KBM-7 (cell line): ENCODE measurements at places on chromosomes 12 and 14.
A peak's percentile ranks its signal among the peaks of the same experiment; 100 is the strongest.

DNA sequence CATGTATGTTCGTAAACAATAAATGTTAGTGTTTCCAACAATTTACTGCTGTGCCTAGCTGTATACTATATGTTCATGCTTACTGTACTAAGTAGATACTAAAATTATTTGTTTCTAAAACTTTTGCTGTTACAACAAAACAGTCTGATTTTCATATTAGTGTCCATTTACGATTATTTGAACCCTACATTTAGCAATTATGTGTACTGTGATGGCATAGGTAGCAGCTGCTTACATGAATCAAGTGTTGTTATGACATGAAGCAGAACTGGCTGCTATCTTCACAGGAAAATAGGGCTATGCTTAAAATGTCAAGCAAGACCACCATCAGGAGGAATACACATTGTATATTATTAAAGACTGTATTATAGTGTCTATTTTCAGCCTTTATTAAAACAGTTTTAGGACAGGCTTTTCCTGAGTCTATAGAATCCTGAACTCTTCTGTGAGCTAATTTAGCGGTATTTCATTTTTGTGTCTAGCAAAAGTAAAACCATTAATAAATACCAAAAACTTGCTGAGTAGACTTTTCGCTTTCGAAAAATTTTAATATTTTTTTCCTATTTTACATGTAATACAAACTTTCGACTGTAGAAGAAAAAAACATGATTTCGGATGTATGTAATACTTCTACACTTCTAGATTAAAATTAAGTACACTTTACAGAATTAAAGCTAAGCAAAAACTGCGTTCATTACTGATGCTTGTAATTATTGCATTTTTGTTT is 1.1 kb upstream of the WDR89 start:
- DNase-seq, result no peak

DNA sequence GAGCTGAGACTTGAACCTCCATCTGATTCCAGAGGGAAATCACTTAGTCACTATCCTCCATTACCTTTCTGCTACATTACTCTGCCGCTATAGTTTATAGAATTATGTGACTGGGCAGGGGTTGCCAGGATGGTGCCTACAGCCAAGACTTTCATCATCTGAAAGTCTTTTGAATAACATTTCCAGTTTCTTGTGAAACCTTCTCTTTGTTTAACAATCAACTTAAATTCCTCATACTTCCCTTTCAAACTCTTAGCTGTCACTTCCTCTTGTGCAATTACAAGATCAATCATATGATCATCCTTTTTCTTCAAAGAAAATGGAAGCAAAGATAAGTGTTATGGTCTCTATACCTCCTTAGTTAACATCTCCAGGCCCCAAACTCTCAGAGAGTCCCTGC is 25.4 kb upstream of the PELI2 start:
- no peak for DNase-seq

GRCh38 chr12:123748661-123749060 is 13.4 kb upstream of the DNAH10 start:
- DNase-seq, result no peak

- no peak for DNase-seq
Measured at GRCh38 chr14:33150666-33151428, 212.2 kb downstream of the NPAS3 start.

GRCh38 chr12:123115409-123116121 is 35.3 kb downstream of the PITPNM2 start:
- no peak for DNase-seq

- peak; percentile 79 for DNase-seq
Measured at GRCh38 chr12:57240066-57240921, 10.7 kb downstream of the STAC3 start.

DNA sequence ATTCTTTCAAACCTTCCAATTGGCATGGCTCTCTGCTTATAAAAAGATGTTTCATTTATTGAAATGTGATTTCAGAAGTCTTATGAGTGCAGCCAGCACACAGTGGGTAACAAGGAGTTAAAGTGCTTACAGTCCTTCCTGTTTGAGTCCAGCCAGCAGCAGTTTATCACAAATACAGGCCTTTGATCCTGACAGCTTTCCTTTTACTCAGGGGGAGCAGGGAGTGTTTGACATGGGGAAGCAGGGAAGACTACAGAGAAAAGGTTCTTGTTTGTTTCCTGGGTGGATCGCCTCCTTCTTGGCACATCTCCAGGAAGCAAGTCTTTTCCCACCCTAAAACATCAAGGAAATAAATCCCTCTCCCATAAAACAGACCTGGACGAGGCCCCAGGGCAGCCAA is 216.1 kb downstream of the MSRB3 start:
- DNase-seq, result no peak

DNA sequence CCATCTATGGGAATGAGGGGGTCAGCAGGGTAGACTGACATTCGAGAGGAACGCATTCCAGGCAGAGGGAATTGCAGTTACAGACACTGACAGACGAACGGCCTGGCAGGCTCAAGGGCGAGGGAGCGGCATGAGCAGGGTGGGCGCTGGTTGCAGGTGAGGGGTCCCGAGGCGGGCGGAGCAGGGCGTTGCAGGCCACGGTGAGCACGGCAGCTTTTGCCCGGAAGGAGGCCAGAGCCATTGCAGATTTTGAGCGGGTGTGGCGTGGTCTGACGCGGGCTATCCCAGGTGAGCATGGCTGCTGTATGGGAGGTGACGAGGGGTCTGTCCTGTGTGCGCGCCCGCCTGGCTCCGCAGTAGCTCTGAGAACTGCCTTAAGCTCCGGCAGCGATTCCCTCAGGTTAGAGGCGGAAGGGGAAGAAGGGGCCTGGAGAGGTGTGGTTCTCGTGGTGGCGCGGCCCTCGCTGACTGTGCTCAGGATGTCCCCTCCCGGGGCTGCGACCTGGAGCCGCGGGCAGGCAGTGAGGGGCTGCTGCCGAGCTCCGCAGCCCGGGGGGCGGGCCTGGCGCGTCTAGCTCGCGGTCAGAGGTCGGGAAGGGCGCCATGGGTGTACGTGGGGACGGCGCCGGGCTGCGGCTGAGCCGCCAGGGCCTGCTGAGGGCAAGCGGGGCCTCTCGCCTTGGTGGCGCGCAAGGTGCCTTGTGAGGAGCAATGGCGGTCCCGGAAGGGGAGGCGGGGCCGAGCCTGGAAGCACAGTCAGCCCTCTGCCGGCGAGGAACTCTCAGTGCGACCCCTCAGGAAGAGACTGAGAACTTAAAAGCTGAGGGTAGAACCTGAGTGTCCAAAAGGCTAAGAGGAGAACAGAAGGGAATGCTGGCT is 177.1 kb downstream of the CACNA1C start:
- DNase-seq, result no peak

DNA sequence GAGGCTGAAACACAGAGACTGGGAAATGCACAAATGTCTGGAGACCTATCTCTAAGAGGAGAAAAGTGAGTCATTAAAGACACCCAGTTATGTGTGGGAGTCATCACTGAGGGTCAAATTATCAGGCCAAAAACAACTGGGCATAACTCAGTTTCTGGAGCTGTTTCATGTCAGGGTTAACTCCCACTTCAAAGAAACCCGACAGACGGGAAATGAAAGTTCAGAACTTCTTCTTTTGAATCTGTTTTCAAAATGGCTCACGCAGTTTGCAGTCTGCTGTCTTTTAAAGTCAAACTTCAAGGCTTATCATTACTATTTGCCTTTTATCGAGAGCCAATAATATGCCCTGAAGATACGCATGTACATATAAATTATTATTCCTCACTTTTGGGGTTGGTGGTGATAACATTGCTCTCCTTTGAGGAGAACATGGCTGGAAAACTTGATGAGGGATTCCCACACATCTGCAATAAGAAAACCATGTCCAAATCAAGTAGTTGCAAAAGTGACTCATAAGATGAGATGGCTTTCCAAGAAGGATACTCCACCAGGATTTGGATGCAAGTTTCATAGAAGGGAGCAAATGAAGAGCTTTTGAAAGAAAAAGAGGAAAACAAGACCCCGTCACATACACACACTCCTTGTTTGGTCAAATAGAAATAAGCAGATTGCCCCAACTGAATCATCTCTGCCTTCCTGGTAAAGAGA is 341.4 kb downstream of the ADAMTS20 start:
- DNase-seq, result peak; percentile 65

- no peak for DNase-seq
Measured at GRCh38 chr12:1234073-1234472, 243.1 kb downstream of the ERC1 start.

DNA sequence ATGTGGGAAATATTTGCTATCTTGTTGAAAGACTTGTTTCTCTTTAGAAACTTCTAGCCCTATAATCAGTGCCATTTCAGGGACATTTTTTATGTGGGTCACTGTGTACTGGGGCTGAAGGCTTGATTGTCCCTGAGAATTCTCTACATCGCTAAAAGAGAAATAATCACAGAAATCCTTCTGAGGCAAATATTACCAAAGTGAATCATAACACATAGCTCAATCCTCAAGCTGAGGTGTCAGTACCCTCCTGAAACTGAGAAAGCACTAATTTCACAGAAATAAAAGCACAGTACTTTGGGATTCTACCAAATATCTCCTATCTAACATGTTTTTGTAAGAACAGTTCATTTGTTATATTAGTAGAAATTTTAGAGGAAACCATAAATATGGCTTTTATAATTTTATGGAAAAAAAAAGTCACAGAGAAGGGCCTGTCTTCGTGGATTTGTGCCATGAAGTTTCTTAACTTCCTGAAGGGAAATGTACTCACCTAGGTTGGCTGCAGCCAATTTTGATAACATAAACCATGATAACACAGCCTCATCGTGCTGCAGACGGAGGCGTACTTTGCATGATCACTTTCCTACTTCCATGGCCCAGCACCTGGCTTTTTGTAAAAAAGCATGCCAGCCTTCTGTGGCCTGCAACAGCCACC is 163.7 kb upstream of the HIF1A start:
- DNase-seq, result no peak

DNA sequence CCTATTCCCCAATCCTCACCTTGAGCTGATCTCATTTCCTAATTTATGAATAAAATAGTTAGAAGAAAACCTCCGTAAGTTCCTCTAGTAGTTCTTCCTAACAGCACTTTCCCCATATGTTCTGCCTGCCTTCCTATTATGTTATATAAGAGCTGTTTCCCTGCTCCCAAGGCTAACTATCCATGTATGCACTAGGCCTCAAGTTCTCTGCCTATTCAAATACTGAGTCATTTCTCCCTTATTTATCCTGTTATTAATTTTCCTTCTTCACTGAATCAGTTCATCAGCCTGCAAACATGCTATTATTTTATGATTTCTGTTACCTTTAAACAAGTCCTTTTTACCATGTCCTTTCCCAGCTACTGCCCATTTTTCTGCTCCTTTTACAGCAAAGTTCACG is 164.1 kb downstream of the EPS8 start:
- no peak for DNase-seq

DNA sequence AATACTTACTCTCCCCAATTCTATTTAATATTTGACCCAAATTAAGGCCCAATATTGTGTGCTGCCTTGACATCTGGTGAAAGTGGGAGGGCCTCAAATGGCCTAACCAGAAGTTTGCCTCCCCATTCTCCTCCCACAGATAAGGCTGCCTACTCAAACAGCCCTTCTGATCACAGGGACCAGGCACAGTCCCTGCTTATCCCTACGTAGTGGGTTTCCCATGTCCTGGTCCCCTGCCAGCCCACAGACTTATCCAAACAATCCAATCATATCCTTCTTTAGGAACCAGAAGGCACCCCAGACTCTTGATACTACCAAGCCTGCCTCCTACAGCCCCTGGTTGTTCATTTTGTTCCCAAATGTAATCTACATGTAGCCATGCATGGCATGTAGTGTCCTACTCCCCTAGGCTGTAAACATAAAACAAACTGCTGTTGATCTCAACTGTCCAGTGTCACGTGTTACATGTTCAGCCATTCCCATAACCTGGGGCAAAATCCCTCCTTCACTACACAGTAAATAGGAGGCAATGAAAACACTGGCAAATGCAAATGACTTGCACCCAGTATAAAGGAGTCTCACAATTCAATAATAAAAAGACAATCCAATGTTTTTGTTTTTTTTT is 49.3 kb downstream of the EEA1 start:
- no peak for DNase-seq

- DNase-seq, result peak; percentile 26
Measured at GRCh38 chr12:40946612-40947194, 241.4 kb upstream of the PDZRN4 start.

- DNase-seq, result no peak
Measured at GRCh38 chr12:72368298-72368697, 96.1 kb downstream of the TRHDE start.

GRCh38 chr12:16299403-16299802 is 21.9 kb upstream of the SLC15A5 start:
- DNase-seq, result no peak

GRCh38 chr12:77362509-77363210 is 297.3 kb upstream of the E2F7 start:
- DNase-seq, result no peak

- no peak for DNase-seq
Measured at GRCh38 chr12:55515696-55516095, 23.5 kb downstream of the OR6C68 start.
